Left ventricle myocardium inferior (tissue), 1 donor: ENCODE measurements at places on chromosomes 3 and 15. TPM values are rescaled to one million over a fixed set of nuclear protein-coding genes. Genes with fewer than 3 reads are reported as not detected.

DNA sequence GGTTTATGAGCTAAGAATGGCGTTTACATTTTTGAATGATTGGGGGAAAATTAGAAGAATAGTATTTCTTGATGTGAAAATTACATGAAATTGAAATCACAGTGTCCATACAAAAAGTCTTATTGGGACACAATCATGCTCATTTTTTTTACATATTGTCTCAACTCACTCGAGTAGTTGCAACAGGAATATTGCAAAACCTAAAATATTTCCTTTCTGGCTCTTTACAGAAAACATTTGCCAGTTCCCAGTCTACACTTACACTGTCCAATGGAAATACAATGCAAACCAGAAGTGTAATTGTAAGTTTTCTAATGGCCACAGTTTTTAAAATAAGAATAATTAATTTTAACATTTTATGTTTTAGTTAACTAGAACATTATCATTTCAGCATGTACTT lies 137.8 kb downstream of the SAMMSON start:
- H3K4me3 ChIP-seq: no peak overlapping the region
- no peaks in the 10 kb centered on the region for H3K27me3 ChIP-seq
- no peak overlapping the region for H3K27ac ChIP-seq
- no peak for DNase-seq
- H3K4me1 ChIP-seq: no peaks in the 10 kb centered on the region
- no peaks in the 10 kb centered on the region for H3K36me3 ChIP-seq

GRCh38 chr3:157407769-157408168 lies 28.9 kb upstream of the PTX3 start:
- H3K36me3 ChIP-seq: no peaks in the 10 kb centered on the region
- no peaks in the 10 kb centered on the region for H3K27me3 ChIP-seq
- no peak overlapping the region for H3K27ac ChIP-seq
- no peak for DNase-seq
- H3K4me1 ChIP-seq: no peaks in the 10 kb centered on the region

DNA sequence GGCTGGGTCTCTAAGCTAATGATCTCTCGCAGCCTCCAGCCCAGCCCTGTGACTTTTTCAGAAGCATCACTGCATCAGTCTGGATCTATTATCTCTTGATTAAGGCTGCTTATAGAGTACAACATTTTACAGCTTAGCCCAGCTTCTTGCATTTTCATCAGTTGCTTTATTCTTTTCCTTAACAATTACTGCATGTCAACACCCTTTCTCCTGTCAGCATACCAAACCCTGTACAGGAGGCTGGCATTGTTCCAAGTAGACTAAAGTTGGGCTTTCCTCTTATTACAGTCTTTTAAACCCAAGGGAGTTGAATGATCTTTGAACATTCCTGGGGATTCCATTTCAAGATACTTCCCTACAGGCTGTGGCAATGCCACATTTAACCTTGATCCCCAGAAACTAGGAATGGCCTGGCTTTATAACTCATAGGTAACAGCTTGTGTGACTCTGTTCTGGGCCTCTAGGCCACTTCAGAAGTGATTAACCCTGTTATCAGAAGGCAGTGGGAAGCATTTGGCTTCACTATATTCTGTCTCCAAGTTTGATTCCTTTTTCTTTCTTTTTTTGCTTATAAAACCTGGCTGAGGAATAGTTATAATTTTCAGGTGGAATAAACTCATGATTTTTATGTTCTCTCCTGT lies 182.9 kb downstream of the KCNMB2 start:
- peaks cover 33% of the 10 kb centered on the region for H3K4me1 ChIP-seq
- H3K27ac ChIP-seq: peak overlapping the region; percentile 44
- no peak overlapping the region for H3K4me3 ChIP-seq
- no peak for DNase-seq
- no peaks in the 10 kb centered on the region for H3K36me3 ChIP-seq

GRCh38 chr3:20096135-20096685 lies 56.0 kb downstream of the KAT2B start:
- peaks cover 16% of the 10 kb centered on the region for H3K36me3 ChIP-seq
- H3K27me3 ChIP-seq: no peaks in the 10 kb centered on the region
- peaks cover 21% of the 10 kb centered on the region for H3K4me1 ChIP-seq
- DNase-seq: no peak
- no peak overlapping the region for H3K27ac ChIP-seq

GRCh38 chr3:14652-15051 lies 181.9 kb upstream of the CHL1 start:
- no peaks in the 10 kb centered on the region for H3K27me3 ChIP-seq
- no peaks in the 10 kb centered on the region for H3K4me1 ChIP-seq
- no peak overlapping the region for H3K4me3 ChIP-seq
- H3K27ac ChIP-seq: no peak overlapping the region
- no peak for DNase-seq
- H3K36me3 ChIP-seq: no peaks in the 10 kb centered on the region

DNA sequence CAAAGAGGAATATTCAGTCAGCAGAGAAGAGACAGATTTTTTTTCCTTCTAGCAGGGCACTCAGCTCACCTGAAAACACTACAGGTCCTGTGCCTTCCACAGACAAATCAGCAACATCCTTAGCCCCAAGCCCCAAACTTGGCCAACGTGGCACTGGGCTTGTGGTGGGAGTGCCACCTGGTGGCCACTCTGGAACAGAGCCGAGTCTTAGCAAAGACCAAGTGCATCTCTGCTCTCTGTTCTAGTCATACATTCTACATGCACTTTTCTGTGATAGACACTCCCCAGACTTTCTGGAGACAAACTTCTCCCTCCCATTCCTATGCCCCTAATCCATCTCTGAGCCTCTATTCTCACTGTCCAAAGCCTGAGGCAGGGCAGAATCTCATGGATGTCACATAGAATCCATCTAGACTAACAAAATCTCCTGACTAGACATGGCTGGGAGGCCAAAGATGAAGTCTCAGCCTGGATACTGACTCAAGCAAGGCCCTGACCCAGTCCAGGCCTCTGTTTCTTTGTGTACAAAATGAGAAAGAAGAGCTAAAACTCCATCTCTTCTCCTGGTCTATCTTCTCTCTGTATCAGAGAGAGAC lies 5.1 kb upstream of the SEMA7A start:
- H3K36me3 ChIP-seq: no peaks in the 10 kb centered on the region
- no peaks in the 10 kb centered on the region for H3K27me3 ChIP-seq
- peak; percentile 68 for DNase-seq
- peaks cover 8% of the 10 kb centered on the region for H3K4me1 ChIP-seq
- no peak overlapping the region for H3K27ac ChIP-seq

DNA sequence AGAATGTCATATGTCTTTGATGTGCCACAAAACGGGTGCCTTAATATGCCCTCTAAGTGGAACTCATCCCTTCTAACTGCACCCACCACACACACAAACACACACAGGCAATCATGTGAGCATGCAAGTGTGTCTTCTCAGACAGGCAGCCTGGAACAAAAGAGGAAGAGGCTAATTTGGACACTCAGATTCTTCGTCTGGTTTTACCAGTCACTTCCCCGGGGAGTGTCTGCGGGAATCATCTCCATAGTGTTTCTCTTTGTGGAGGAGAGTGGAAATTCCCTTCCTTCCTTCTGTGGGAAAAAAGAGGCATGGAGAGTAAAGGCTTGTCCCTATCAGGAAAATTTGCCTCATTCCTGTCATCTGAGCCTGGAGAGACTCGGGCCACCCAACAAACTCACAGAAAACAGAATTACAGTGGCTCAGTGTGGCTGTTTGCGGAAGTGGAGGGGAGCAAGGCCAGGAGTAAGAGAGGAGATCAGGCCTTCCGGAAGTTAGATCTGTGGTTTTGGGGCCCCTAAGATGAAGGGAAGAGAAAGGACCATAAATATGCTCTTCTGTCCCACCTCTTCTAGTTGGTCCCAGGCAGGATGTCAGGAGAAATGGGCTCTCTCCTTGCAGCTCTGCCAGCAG lies 212.6 kb upstream of the SEMA6D start:
- peaks cover 33% of the 10 kb centered on the region for H3K4me1 ChIP-seq
- no peak for DNase-seq
- peak overlapping the region; percentile 51 for H3K27ac ChIP-seq
- H3K27me3 ChIP-seq: no peaks in the 10 kb centered on the region
- no peaks in the 10 kb centered on the region for H3K36me3 ChIP-seq

DNA sequence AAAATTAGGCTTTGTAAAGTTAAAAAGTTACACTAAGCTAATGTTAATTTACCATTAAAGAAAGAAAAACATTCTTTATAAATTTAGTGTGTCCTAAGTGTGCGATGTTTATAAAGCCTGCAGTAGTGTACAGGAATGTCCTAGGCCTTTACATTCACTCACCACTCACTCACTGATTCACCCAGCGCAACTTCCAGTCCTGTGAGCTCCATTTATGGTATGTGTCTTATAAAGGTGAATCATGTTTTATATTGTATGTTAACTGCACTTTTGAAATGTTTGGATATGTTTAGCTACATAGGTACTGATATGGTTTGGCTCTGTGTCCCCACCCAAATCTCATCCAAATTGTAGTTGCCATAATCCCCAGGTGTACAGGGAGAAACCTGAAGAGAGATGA lies 549.7 kb upstream of the EPHA6 start:
- no peak for DNase-seq
- no peak overlapping the region for H3K4me3 ChIP-seq
- H3K4me1 ChIP-seq: peaks cover 32% of the 10 kb centered on the region
- no peaks in the 10 kb centered on the region for H3K27me3 ChIP-seq

ALPK3 gene
- 181 TPM for total RNA-seq
